ENCODE measurements at places on chromosomes 7 and 10. TPM values are rescaled to one million over a fixed set of nuclear protein-coding genes. Genes with fewer than 3 reads are reported as not detected.

GRCh38 chr7:26006426-26006825 lies 145.6 kb upstream of the NFE2L3 start:
- DNase-seq = no peak

SPOCK2 gene
- polyA plus RNA-seq = 147 TPM

- no peak for DNase-seq
Observed at GRCh38 chr10:21304198-21304597, 221.3 kb downstream of the SKIDA1 start.

- no peak for DNase-seq
Observed at GRCh38 chr10:51004776-51005175, 69.5 kb upstream of the PRKG1 start.

DNA sequence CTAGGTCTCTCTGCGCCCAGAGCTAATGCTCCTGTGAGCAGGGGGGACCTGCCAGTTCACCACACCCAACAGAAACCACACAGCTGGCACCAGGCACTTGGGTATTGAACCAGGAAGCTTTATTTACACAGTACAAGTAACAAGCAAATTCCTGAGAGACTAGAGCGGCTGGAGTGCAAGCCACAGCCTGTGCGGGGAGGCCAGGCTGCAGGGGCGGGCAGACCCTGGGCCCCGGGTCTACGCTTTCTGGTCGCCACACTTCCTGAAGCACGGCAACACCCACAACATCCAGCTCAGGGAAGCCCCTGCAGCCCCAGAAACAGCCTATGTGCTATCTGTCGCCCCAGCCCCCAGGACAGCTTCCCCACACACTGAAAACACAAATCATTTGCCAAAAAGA lies 125.0 kb downstream of the FAM53B start:
- DNase-seq = no peak

SYT15 gene
- 6.4 TPM for polyA plus RNA-seq
